Stimulated activated CD4-positive, alpha-beta T cell treated with anti-CD3 and anti-CD28 coated beads, Interleukin-15, amount 100 ng/mL, for 48 hours (primary cell): ENCODE measurements at places on chromosomes 2 and 18.

DNA sequence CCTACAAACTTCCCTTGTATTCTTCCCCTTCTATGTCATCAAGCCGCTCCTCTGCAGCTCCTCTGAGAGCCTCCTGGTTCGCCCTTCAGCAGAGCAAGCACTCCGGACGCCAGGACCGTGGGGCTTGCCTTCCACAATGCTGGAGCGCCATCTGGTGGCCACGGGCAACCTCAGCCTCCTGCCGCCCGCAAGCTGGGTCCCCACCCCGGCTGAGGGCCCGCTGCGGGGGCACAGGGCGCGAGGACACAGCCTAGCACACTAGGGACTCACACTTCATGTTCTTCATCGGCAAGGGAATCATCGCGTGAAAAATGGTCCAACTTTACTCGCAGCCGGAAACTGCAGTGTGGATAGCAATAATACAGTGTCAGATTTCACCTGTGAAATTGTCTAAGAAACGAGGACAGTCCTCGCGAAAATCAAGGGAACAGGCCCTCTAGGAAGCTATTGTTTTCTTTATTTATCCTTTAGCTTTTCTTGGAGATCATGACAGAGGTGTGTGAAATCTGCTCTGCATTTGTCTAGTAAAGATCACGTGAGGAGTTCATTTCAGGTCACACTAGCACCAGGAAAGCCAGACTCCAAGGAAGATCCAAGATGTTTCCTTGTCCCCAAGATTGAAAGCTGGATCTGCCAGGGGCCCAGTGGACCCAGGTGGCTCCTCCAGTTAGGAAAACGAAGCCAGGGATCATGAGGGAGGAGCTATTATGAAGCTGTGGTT, 5.8 kb downstream of the PRLH start:
- DNase-seq: peak; percentile 81

DNA sequence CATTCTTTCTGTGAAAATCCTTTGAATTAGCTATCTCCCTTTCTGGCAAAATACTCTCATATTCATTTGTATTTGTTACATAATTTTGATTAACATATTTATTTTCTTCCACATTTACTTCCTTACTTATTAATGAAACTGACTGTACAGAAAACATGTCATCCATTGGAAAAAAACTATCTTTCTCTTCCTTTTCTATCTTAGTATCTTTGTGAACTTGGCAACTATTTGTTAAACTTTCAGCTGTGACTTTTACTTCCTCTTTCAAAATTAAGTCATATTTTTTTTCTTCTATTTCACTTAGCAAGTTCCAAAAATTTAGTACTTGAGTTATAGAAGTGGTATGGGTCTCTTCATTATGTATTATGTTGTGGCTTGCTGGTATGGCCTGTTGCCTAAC, 2.6 kb downstream of the RAD51AP2 start:
- DNase-seq: no peak

- DNase-seq: peak; percentile 92
These were observed at the start of gene GGCX for GRCh38 chr2:85561280-85562212. TSS of gene GGCX (minus strand) at chr2:85561493. CDS start at chr2:85561428, 65 bp downstream.

DNA sequence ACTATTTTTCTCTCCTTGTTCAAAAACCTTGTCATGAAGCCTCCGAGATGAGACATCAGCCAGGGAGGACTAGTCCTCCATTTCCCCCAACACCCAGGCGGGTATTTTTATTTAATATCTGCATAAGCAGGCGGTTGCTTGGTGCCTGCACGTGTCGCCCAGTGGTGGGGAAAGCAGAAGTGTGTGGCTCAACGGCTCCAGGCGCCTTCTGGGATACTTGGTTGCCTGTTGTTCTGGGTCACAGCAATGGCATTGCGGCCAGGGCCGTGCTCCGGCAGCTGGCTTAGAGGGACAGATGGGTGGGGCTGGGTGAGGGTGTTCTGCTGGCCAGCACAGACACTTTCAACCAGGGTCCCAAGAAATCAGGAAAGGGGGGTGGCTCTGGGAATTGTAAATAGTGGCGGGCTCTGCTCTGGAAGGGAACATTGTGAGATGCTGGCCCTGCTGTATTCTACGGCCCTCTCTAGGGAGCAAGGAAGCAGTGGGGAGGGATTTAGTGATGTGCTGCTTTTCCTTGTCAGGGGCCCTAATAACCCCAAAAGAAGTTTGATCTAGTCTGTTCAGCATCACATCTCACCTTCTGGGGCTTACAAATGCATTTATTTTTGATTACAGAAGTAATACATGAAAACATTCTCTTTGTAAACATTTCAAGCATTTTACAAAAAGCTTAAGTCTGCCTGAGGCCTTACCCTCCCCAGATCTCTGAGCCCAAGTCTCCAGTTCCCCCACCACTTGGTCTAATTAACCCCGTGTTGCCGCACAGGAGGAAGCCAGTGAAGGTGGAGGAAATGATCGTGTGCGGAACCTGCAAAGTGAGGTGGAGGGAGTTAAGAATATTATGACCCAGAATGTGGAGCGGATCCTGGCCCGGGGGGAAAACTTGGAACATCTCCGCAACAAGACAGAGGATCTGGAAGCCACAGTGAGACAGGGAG, 1.1 kb downstream of the VAMP8 start:
- DNase-seq: no peak

GRCh38 chr2:74457129-74457548, 1.1 kb upstream of the WBP1 start:
- no peak for DNase-seq

DNA sequence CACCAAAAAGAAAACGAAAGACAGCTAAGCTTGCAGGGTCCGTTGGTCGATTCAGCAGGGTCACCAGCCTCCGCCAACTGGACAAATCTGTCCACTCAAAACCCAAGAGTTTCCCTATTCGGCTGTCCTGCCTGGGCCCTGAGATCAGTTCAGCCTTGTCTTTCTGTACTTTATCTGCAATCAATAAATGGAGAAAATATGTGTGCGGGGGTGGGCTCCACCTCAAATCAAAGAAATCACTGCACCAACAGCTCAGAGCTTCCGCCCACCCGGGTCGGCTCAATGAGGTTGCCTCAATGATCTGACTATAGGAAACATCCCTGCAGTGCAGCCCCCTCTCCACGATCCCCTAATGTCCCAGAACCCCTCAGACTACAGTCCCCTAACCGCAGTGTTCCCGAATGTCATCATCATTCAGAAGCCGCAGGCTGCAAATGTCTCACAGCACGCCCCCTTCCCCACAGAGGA, 447 bp downstream of the GGCX start:
- no peak for DNase-seq

DNA sequence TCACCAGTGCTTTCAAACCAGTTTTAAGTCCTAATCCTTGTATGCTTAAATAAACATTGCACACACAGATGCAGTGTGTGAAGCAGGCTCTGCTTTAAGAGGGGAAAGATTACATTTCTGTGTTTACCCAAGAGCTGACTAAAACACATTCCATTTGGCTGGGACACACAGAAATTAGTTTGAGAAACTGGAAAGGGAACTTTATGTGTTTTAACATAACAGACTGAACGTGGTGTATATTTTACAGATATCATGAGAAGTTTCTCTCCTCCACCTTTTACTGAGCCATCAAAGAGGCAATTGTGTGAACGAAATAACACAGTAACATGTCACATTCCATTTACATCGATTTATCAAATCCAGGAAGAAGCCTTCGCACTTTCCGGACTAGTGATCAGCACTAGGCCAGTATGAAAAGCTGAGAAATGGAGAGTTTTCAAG, 121.8 kb downstream of the MAIP1 start:
- DNase-seq: no peak

DNA sequence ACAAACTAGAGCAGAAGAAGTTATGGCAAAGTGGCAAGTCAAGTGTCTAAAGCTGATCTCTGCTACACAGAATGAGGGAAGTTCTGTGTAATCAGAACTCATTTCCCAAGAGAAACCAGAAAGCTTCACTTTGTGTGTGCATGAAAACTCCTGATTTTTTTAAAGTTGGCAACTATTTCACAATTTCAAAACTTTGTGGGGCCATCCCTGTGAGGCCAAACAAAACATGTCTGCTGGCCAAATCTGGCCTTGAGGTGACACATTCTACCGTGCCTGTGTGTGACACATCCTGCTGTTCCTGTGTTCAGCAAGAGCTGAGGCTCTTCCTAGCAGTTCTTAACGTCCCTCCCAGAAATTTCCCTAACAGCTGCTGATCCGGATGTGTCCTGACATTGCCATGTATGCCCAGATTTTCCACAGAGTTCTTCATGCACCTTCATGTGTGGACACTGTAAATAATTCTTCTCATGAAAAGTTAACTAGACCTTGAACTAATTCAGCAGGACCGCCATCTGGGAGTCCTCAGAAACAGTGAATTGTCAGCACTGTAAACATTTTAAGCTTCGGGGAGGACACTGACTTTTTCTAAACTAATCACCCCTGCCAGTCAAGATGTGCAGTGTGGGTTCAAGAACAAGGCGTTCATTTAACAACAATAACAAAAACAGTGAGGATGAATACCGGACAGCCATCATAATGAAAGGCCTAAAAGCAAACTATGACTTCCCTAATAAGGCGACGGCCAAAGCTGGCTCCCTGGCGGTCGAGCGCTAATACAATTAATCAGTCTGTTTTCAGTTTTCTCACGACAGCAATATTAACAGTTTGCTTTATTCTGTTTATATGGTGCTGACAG, 99.0 kb downstream of the PLEKHM3 start:
- DNase-seq: no peak

DNA sequence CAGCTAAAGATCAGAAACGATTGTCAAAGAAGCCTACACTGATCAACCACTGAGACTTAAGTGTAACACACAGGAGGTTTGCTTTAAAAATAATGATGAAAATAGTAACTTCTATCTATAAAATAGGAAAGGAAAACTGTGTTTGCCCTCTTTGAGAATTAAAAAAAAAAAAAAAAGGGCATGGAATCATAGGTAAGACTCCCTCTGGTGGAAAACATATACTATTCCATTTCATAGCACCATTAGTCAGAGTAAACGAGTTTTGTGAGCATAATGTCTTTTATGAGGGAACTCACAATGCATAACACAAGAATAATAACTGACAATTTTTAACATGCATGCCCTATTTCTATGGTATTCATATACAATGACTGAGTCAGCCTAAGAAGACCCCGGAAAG, 36.3 kb downstream of the SLC35F5 start:
- no peak for DNase-seq

GRCh38 chr2:164793529-164793928, 48.1 kb downstream of the COBLL1 start:
- no peak for DNase-seq

DNA sequence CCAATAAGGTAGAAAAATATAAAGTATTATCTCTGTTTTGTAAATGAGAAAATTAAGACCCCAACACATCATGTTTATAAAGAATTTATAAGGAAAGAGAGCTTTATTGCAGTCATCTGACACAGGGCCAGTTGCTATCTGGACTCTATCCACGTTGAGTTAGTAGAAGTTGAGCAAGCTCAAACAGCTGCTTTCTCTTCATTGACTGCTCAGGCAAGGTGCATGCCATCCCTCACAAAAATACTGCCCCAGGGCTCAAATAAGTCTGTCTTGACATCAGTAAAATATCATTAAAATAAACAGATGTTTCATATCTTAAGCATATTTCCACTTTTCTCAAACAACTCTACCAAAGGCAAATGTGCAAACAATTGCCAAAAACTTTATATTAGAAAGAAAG, 14.8 kb downstream of the COL5A2 start:
- no peak for DNase-seq

DNA sequence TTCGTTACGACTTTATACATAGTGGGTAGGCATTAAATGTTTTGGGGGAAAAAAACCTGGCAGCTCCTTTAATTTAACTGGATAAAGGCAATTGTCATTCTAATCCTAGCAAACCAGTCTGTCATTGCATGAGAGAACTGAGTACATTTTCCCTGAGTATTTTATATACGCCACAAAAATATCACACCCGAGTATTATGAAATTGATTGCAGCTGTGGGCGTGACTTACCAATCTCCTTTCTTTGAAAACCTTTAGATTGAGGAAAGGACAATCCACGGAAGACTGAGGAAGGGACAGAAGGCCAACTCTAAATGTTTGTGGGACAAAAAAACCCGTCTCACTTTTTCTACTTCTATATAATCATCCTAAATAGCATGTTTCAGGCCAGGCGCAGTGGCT, 9.0 kb downstream of the TM4SF20 start:
- DNase-seq: no peak

- no peak for DNase-seq
These were observed 774.3 kb upstream of the TMEFF2 start for GRCh38 chr2:192969055-192969454.

GRCh38 chr2:23629772-23630480, 244.9 kb downstream of the KLHL29 start:
- DNase-seq: no peak

- DNase-seq: peak; percentile 41
These were observed at the start of gene ARL4C for GRCh38 chr2:234496835-234497593. TSS of gene ARL4C (minus strand) at chr2:234497081. CDS start at chr2:234496586, 495 bp downstream.

GRCh38 chr2:7329465-7329864, 412.3 kb downstream of the RNF144A start:
- DNase-seq: no peak

GRCh38 chr18:10381516-10381915, 72.9 kb upstream of the APCDD1 start:
- DNase-seq: no peak

DNA sequence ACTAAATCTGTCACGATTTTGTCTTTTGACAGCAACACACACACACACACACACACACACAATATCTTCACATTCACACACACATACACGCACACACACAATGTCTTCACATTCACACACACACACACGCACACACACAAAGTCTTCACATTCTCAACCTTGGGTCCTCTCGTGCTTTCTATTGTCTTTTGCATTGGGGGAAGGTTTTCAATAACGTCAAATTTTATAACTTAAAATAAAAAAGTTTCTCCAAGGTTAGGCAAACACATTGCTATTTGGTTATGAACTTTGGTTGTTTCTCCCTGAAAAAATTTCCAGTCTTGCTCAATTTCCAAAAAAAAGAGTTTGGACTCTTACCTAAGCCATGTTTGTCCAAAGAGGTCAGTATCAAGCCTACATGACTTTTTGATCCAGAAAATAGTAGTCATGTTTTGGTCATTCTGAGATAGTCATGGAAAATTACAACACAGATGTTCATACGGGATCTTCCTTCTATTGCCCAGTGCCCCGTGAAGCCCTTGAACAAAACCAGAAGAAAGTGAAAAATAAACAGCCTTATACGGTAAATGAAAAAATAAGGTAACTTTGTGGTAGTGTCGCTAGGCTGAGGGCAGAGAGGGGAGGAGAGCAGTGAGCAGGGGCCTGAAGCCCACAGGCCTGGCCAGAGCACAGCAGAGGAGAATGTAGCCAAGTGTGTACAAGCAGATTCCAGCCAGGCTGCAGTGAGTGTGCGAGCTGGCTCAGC, 542.8 kb upstream of the ID2 start:
- no peak for DNase-seq

DNA sequence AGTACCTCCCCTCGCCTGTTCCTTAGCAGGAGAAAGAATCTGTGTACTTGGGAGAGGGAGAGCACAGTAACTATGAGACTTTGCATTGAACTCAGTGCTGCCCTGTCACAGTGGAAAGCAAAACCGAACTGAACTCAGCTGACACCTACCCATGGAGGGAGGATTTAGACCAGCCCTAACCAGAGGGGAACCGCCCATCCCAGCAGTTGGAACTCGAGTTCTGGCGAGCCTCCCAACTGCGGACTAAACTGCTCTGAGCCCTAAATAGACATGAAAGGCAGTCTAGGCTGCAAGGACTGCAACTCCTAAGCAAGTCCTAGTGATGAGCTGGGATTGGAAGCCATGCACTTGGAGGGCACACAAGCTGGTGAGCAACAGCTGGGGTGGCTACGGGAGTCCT, 110.4 kb downstream of the GRB14 start:
- DNase-seq: no peak

GRCh38 chr2:238082827-238083226, 17.3 kb upstream of the ESPNL start:
- DNase-seq: no peak
